NCI-H2171 treated with DMSO at 0.1 percent for 48 hours (cell line): ENCODE measurements at places on chromosomes 6 and 20.

- DNase-seq, result no peak
Observed at GRCh38 chr6:25446830-25447569, 167.8 kb downstream of the CARMIL1 start.

GRCh38 chr20:3931664-3932063 lies 42.5 kb downstream of the PANK2 start:
- no peak for DNase-seq

- DNase-seq, result no peak
Observed at GRCh38 chr6:111173341-111173740, 86.0 kb downstream of the SLC16A10 start.

DNA sequence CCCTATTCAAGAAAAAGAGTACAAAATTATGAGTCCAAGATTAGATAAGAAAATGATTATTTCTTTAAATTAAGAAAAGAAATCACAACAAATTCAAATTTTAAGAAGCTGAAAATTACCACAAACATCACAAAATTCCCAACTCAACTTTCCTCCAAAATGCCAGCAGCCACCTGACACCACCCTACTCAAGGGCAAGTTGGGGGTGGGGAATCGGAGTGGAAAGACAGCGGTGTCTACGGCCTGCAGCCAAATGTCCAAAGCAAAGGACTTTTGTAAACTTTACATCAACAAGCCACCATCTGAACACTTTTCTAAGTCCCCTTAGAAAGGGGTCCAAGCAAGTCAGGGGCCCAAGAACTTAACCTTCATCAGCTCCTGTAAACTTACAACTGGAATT lies 1.6 kb upstream of the EYA2 start:
- no peak for DNase-seq

- no peak for DNase-seq
Observed at GRCh38 chr6:56348578-56348977, 101.2 kb upstream of the COL21A1 start.

GRCh38 chr6:7115543-7116231 lies 7.9 kb downstream of the RREB1 start:
- DNase-seq, result no peak

DNA sequence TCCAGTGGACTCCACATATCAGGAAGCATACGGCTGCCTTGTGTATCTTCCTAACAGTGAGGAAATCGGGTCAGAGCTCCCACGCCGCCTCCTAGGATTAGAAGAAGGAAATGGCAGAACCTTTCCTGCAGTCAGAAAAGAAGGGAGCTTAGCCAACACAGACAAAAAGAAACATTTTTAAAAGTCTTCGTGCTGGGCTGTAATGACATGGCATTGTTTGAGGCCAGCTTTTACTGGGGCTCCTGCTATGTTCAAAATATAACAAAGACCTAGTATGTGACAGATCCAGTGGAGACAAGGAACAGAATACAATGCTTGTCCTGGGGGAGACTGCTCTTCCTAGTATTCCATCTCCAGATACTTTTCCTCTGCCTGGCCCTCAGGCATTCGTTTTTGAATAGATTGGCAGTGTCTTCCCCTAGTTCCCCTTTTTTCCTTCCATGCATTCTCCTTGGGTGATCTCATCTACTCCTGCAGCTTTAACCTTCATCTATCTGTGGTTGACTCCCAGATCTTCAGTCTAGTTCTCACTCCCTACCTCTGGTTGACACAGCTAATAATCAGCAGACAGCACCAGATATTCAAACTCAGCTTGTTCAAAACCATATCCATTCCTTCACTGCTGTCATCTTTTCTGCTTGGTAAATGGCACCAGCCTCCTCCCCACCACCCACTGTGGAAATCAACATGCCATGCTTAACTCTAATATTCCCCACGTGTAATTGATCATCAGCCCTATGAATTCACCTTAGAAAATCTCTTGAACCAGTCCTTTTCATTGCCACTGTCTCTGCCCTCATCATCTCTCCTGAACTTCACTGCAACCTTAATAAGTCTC lies 94.5 kb upstream of the VSTM2L start:
- DNase-seq, result no peak

DNA sequence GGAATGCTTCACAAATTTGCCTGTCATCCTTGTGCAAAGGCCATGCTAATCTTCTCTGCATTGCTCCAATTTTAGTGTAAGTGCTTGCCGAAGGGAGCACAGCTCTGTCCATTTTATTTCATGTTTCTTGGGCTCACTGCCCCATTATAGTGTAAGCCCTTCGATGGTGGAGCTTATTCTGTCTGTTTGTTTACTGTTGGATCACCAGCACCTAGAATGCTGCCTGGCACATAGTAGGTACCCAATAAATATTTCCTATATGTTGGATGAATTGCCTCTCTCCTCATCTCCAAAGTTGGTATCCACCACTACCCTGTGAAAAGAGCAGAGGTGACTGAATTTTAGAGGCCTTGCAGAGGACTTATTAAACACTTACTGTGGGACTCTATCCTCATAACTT lies 18.8 kb upstream of the HMGN4 start:
- DNase-seq, result no peak

GRCh38 chr6:51474022-51474975 lies 613.1 kb downstream of the PKHD1 start:
- DNase-seq, result no peak

DNA sequence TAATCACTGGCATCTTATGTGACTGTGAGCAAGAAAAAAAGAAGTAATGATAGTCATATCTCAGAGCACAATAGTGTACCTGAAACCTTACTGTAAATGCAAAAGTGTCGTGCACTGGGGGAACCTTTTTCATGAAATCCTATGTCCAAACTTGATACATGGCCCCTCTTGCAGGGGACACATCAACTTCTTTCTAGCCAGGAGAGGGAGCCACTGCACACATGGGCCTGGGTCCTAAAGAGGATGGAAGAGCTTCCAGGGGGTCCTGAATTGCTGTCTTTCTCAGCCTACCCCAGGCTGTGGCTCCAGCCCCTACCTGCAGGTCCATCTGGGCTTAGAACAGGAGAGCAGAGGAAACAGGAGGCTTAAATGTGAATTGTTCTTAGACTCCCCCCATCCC lies 165.7 kb downstream of the SOD2 start:
- DNase-seq, result no peak

DNA sequence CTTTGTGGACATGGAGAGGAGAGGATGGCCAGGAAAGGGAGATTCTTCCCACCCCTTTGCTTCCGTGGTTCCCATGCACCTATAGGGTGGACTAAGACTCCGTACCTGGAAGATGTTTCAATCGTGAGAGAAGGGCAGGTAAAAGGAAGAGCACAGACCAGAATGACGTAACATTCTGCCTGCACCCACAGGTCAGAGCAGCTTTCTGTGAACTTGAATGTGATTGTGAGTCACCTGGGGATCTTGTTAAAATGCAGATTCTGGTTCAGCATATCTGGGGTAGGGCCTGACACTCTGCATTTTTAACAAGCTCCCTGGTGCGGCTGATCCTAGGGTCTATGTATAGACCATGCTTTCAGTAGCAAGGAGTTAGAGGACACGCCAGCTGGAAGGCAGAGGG lies 164.1 kb upstream of the SGK1 start:
- no peak for DNase-seq

DNA sequence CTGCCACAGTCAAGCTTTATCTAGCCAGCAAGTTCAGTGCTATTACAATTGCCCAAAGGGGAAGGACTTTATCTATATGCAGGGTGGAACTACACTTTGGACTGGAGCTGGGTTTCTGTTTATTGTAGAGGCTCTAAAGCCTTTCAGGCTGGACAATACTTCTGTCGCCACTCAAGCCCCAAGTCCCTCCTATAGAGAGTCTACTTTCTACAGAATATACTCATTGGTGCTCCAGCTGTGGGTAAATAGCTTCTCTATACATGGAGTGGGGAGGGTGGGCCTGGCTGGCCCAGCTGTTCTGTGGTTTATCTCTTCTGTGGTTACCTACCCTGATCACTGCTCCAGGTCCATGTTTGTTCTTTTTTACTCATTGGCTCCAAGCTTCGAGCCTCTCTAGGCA lies 151.8 kb upstream of the MYLIP start:
- DNase-seq, result no peak

- peak; percentile 36 for DNase-seq
Observed at GRCh38 chr6:37485291-37485702, 14.4 kb downstream of the CCDC167 start.

DNA sequence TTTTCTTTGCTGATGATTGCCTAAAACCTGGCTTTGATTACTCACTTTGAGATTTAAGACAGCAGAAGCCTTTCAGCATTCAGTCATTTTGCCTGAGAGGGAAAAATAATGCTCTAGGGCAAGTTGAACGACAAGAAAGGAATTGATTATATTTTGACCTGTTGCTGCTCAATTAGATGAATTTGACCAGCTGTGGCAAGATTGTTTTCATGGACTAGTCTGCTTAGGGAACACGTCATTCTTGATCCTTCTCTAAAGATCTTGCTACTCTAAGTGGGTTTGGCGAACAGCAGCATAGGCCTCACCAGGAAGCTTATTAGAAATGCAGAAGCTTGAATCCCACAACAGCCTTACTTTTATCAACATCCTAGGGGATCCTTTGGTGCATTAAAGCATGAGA lies 59.7 kb upstream of the PHACTR1 start:
- DNase-seq, result no peak

DNA sequence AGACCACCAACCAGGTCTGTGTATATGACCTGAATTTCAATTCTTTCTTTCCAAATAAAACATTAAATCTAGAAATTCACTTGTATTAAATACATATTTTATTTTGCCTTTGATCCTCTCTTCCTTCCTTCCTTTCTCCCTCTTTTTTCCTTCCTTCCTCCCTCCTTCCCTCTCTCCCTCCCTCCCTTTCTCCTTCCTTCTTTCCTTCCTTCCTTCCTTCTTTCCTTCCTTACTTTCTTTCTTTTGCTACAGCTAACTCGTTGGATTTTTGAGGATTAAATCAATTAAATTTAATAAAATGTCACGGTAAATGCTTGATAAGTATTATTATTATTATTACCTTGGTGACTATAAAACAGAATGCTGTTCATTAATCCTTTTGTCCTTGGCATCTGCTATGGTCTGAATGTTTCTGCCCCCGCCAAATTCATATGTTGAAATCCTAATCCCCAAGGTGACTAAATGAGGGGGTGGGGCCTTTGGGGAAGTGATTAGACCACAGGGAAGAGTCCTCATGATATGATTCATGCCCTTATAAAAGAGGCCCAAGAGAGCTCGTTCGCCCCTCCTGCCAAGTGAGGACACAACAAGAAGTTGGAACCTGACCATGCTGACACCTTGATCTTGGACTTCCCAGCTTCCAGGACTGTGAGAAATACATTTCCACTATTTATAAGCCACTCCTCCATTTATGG lies 67.6 kb upstream of the BTBD3 start:
- DNase-seq, result no peak

DNA sequence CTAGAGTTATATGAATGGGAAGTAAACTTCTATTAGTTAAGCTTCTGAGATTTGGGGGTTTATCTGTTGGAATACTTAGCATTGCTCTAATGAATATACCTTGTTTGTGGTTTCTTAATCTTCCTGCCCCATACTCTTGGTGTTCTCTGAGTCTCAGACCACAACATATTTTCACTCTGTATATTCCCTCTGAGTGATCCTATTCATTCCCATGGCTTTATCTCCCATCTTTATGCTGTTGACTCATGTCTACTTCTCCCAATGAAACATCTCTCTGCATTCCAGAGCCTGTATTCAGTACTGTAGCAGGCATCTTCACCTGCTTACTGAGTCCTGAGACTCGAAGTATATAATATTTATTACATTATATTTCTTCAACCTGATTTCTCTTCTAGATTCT lies 283.7 kb upstream of the MAP3K7 start:
- no peak for DNase-seq

DNA sequence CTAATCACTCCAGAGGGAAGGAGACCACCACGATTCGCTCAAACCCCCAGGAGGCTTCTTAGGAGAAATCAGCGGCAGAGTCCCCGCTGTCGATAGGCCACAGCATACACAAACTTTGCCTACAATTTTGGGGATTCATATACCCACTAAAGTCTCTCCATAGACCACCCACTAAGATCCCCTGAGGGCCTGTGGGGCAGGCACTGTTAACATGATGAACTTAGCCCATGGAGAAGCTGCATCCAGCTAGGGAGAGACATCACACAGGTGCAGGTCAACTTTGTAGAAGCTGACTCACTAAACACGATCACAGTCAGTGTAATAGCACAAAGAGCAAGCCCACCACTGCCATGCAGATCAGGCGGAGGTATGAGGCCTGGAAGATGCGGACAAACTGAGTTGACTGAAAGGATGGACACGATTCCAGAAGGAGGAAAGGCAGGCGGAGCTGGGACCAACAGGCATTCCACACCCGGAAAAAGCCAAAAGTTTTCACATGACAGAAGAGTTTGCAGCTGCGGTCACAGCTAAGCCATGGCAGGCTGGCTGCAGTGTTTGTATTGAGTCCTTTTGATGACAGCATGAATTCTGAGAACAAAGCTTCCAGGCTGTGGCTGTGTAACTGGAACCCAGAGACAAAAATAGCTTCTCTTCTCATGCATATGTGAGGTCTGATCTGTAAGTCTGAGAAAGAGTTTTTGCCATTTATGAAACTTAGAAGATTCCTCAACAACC lies 75.7 kb upstream of the QKI start:
- no peak for DNase-seq

DNA sequence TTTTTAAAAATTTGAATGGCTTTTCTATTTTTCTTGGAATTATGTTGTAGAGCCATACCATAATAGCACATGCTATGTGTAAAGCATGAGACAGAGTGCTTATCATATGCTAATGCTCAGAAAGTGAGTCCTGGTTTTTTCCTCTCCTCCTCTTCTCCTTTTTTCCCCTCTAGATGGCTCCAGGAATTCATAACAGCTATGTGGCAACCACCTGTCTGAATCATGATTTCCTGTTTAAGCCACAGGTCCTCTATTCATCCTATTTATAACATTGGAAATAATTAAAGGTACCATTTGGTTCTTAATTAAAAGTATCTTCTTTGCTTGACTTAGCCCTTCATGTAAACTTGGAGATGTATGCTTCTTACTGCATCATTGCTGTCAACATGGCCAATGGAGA lies 260.0 kb upstream of the MAP3K7 start:
- no peak for DNase-seq

DNA sequence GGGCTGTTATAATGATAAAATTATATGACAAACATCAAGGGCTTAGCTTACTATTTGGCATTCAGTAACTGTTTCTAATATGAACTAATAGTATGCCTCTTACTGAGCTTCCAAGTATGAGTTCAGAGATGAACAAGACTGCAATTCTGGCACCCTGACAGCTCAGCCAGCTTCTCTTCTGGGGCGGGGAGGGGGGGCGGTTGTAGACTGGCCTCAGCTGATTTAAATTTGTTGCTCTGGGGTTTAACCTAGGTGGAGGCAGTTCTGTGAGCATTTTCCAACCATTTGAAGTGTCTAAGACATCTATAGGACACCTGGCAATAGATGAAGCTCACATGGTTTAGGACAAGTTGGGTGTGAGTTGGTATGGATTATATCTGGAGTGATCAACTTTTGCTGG lies 401.9 kb downstream of the QKI start:
- no peak for DNase-seq
